H4 (cell line): ENCODE measurements at places on chromosomes 2 and 18.

GRCh38 chr2:131026919-131027318, 66.3 kb downstream of the FAM168B start:
- DNase-seq = no peak

- DNase-seq = no peak
Observed at GRCh38 chr2:76247006-76247405, 536.3 kb upstream of the GCFC2 start.

GRCh38 chr18:79466591-79466990, 70.9 kb downstream of the NFATC1 start:
- DNase-seq = no peak

GRCh38 chr2:83594241-83595120, 864.6 kb downstream of the SUCLG1 start:
- DNase-seq = no peak

- DNase-seq = no peak
Observed at GRCh38 chr2:207901829-207902228, 123.5 kb downstream of the PLEKHM3 start.

DNA sequence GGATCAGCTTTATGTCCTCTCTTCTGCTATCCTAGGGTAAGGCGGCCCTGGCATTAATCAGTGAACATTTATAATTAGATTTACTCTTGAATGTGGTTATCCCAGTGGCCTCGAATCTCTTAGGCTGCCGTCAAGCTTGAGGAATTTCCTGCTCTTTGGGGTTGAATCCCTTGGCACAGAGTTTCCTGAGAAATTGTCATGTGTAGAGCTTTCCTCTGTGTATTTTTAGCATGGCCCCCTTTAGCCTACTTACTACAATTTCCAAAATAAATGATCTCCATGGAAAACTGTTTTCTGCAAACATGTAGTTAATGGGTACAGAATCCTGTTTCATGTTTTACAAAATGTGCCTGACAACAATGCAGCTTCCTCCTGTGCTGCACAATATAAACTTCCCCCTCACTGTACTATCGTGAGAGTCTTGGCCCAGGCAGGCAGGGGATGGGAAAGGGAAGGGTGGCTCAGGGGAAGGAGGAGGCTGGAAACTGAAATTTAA, 18.1 kb downstream of the NCAPH start:
- DNase-seq = no peak

DNA sequence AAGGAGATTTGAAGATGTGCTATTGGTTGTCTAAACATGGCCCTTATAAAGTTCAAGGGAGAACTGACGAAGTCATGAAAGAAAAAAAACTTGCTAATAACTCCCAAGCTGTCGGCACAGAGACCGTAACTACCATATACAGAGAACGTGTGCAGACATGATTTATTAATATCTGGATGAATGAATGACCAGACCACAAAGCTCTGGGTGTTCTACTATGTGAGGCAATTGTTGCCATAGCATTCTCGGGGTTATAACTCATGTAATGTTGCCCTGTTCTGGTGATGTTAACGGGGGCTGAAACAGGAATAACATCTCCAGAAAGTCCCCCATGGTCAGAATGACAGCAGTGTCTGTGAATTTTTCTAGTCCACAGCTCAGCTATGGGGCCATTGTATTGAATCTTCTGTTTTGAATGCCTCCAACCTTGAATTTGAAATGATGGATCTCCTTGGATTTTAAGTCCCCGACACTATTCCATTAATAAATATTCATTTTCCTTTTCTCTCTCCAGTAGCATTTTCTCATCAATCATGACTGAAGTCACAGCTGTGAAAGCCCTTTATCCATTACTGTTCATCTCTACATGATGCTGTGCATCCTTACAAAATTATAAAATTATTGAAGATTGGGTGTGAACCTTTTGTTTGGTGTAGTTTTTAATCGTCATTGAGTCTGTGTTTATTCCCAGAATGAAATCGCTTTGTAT, 483.4 kb upstream of the KLHL29 start:
- no peak for DNase-seq

- DNase-seq = peak; percentile 35
Observed at GRCh38 chr18:23283916-23284430, 148.7 kb downstream of the CABLES1 start.

DNA sequence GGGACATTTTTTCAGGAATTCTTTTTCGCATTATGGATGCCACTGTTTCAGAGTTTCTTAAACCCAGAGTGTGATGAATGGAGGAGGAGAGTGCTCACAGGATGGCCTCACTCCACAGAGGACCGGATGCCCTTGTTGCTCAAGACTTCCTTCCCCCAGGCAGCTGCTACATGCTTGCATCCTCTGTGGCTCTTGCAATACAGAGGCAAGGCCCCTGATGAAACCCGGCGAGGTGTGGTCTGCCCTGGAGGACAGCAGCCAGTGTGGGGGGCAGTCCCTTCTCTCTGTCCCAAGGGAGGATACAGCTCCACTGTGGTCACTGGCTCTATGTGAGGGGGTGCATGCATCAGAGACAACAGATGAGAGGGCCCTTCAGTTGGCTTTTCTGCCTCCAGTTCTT, 109.6 kb downstream of the SH3RF3 start:
- DNase-seq = peak; percentile 82

- DNase-seq = peak; percentile 18
Observed at GRCh38 chr2:23760736-23761135, 166.2 kb downstream of the ATAD2B start.

DNA sequence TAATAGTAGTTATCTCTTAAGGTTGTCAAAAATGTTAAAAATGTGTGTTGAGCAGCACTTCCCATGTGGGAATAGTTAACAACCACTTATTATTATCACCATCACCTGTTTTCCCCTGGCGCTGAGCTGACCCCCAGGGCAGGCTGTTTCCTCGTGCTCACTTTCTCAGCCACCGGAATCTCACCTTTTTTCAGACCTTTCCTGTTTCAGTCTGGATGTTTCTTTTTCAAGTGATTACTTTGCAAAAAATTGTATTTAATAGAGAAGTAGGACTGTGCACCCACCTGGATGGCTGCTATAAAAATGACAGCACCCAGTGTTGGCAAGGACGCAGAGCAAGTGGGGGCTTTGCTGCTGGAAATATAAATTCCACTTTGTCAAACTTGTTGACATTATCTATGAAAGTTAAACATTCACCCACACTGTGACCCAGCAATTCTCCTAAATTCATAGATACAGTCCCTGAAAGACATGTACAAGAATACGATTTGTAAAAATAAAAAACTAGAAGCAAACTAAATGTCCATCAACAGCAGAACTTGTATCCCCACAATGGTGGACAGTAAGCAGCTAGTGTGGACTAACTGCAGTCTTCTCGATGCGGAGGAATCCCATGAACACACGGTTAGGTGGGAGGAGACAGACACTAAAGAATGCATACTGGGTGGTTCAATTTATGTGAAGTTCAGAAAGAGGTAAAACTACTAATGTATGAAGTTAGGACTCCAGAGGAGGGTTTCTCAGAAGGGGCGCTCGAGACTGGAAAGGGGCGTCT, 66.5 kb downstream of the SOWAHC start:
- no peak for DNase-seq

DNA sequence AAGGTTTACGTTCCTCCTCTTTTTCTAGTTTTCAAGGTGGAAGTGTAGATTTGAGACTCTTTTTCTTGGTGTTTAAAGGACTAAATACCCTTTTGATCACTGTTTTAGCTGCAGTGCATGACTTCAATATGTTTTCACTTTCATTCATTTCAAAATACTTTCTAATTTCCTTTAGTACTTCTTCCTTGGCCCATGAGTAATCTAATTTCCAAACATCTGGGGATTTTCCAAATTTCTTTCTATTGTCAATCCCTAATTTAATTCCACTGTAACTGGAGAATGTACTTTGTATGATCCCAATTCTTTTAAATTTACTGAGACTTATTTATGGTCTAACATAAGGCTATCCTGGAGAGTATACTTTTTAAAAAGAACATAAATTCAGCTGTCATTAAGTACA, 3.8 kb upstream of the RHBDD1 start:
- no peak for DNase-seq

- DNase-seq = no peak
Observed at GRCh38 chr2:46362667-46363012, 65.4 kb downstream of the EPAS1 start.

GRCh38 chr2:236130349-236130998, 37.7 kb downstream of the GBX2 start:
- no peak for DNase-seq

DNA sequence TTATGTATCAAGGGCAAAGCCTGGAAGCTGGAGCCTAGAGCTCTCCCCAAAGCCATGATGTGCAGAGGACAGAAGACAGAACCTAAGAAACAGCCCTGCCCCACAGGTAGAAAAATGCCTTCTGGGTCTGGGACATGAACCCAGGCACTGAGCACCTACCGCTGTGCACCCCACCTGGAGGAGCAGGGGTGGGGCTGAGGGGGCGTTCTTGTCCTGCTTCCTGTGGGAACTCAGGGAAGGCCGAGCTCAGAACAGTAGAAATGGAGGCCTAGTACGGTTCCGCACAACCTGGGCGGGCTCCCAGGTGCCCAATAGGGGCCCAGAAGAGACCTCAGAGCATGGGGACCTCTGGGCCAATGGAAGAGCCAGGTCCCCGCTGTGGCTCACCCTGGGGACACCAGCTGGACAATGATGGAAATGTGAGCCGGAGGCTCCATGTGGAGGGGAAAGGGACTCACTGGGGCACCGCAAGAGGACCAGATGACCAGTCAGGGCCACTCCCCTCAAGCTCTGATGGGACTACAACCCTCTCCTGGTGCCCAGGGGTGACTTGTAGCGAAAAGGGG, 3.2 kb downstream of the CRACDL start:
- DNase-seq = no peak

GRCh38 chr18:46411867-46412690, 244.9 kb downstream of the LOXHD1 start:
- DNase-seq = peak; percentile 43

GRCh38 chr18:50819728-50820378, at the start of gene MRO:
Gene MRO (minus strand): TSS chr18:50820016. CDS start chr18:50809400, 10,616 bp downstream.
- peak; percentile 67 for DNase-seq

- no peak for DNase-seq
Observed at GRCh38 chr18:63106727-63107126, 212.8 kb downstream of the BCL2 start.

- peak; percentile 12 for DNase-seq
Observed at GRCh38 chr2:157245846-157246764, 11.4 kb upstream of the GALNT5 start.

DNA sequence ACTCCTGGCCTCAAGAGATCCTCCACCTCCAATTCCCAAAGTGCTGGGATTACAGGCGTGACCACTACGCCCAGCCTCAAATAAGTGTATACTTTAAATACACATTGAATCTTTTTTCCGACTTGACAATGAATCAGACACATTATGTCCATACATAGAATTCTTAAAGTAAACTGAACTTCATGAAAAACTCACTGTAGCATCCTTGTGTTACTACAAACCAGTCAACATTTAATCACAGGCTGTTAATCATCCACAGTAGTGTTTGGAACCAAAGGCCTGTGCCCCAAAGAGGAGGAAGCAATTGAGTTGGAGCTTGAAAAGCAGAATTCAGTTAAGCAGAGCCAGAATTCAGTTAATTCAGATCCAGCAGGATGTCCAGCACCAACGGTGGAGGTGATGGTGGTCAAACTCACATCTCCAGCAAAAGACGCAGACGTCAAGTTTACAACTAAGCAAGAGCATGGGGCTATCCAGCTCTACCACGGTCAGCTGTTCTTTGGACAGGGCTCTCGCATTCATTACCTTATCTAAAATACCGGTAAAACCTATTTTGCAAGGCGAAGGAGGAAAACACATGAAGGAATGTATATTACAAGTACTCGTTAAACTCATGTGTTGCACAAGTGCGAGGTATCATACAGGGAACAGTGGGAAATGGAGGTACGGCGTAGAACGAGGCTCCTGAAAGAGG, 1.2 kb downstream of the SLC39A6 start:
- no peak for DNase-seq

GRCh38 chr2:54606393-54606958, 117.0 kb upstream of the EML6 start:
- DNase-seq = no peak

DNA sequence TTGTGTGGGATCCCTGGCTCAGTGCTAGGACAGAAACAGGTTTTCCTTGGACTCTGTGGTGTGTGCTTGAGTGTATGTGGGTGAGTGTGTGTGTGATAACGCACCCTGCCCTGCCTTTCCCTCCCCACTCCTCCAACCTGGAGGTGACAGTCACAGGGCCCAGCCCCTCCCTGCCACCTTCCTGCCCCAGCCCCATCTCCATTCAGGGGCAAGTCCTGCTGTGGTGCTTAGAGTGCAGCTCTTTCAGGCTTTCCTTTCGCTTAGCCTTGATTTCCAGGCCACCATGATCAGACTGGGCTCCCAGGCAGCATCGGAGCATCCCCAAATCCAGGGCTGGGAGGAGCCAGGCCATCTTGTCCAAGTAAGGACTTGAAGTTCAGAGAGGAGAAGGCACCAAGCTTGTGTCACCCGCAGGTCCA, 185.2 kb downstream of the ZFP36L2 start:
- DNase-seq = peak; percentile 43

DNA sequence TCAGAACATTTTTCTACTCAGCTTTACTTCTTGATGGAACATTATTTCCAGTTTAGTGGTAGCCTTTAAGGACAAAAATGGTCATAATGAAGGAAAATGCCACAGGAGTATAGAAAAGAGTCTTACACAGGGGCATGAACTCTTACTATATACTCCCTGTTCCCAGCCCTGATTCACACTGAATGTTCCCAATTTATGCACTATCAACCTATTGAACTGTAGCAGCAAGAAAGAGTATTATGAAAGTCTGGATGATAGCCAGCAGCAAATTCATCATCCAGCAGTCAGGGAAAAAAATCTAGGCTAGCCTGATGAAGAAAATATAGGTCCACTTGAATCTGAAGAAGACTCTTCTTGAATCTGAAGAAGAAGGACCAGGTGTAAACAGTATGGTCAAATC, 1170.3 kb upstream of the CHAC2 start:
- no peak for DNase-seq

GRCh38 chr2:215396595-215397313, 39.1 kb downstream of the FN1 start:
- peak; percentile 51 for DNase-seq

- DNase-seq = no peak
Observed at GRCh38 chr2:26722328-26722727, 29.8 kb downstream of the KCNK3 start.

- no peak for DNase-seq
Observed at GRCh38 chr2:239164335-239164871, 236.4 kb downstream of the HDAC4 start.

GRCh38 chr2:160289831-160290230, 89.8 kb upstream of the ITGB6 start:
- DNase-seq = no peak

DNA sequence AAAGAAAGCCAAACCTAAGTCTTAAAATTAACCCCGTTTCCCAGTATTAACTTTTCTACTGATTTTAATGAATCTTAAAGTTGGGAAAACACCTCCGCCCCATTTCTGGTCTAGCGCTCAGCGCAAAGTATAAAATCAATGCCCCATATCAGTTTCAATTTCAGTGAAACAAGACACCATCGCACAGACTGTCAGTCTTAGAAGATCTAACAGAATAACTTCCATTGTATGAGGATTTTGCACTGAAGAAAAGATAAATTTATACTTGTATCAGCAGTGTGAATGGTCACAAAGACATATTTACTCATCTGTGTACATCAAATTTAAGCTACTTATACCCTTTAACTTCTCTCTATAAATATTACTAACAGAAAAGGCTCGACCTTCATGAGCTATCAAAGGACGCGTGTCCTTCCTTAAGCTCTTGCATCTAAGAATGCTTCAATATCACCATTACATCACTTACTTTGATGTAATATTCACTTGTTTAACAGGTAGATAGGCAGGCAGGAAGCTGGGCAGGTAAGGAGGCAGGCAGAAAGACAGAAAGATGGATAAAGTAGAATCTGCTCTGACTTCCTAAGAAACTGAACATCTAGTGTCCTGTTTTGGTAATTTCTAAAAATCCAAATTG, 183.0 kb downstream of the TCF4 start:
- no peak for DNase-seq

GRCh38 chr2:31088504-31089195, 49.6 kb downstream of the GALNT14 start:
- no peak for DNase-seq
